ENCODE measurements at places on chromosomes 11 and 22.
A peak's percentile ranks its signal among the peaks of the same experiment; 100 is the strongest.

DNA sequence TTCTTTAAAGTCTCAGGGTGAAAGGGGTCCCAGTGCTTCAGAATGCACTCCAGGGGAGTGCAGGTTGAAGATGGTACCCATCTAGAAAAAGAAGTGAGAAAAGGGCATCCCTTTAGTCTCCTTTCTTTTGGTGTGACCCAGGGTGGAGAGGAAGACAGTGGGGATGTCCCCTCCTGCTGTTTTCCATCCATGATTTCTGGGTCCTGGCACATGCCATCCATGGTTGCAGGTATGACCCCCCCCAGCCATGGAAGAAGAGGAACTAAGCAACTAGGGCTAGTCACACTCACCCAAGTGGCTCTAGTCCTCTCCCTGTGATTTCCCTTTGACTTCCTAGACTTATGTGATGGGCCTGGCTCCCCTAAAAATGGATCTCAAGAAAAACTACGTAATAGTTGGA is 15.9 kb upstream of the EI24 start:
- DNase-seq: no peak

DNA sequence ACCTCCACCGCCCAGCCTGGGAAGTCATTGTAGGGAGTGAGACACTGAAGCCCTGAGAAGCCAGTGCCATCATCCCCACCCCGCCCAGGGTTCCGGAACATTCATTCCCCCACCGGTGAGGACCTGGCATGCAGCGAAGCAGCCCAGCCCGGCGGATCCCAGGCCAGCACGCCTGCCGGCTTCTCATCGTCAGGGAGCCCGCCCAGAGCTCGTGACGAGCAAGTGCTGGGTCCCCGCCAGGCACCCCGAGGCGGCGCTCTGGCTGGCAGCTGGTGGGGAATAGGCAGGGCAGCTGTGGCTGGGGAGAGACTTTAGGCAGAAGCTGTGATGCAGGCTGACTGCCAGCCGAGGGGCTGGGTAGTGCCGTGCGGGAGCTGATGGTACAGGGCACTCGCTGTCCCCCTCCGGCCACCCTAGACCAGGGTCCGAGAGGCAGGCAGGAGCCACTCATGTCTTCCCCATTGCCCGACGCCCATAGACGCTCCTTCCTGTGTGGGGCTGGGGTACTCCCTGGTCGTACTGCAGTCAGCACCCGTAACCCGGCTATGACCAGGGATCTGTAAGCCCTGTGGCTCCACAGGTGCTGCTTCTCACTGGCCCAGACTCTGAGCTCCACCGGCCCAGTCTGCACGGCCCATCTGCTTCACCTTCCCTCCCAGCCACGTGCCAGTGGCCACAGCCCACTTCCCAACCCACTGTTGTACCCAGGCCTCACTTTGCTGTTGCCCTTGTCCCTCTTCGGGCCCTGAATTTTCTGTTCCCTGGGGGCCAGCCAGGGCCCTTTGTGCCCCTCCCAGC is 24.5 kb upstream of the CABP7 start:
- peak; percentile 17 for DNase-seq

DNA sequence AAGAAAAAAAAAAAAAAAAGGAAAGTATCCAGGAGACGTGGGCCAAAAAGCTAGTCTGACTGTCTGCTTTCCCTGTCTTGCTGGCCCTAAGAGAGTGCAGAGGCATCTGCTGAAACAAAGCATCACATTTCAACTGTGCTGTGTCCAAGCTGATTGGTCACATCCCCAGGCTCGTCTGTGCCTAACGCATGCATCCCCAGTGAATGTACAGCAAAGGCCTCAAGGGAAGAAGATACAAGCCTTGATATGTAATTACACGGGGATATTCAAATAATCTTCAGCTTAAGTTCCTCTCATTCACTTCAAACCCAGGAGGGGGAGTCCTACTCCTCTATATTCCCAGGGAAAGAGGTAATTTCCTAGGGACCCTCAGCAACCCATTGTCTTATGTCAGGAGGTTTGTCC is 5.4 kb upstream of the SORL1 start:
- peak; percentile 4 for DNase-seq

DNA sequence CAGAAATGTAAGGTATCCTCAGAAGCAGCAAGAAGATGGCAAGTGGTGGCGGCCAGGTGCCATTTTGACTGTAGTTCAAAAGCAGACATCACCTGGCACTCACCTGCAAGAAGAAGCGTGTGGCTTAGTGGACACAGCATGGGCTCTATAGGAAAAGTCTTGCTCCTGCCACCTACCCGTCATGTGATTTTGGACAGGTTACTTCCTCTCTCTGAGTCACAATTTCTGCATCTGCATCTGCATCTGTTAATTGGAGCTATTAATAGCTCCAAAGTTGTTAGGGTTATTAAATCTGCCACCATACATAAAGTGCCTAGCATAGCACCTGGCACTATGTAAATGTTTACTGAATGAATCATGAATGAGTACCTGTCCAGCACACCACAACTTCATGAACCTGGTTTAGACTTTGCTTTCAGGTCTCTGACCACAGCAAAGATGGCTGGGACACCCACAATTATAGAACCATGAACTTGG is 16.8 kb downstream of the RAB30 start:
- DNase-seq: no peak

- DNase-seq: peak; percentile 89
These were observed 468.0 kb downstream of the OPCML start for GRCh38 chr11:133064152-133064877.

DNA sequence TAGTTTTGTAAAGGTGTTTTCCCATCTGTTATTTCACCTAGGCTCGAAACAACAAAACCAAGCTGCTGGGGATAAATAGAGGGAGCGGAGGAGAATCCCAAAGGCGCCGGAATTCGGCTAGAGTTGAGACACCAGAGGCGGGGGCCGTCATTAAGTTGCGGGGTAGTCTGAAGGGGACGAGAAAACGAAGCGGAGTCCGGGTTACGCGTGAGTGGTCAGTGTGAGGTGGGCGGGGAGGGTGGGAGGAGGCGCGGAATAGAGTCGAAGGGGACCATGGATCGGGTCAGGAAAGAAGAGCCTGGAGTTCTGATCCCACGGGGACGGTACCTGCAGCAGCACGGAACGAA is 361 bp downstream of the SRPRA start:
- peak; percentile 58 for DNase-seq
